ENCODE measurements at places on chromosomes 3 and 15. TPM values are rescaled to one million over a fixed set of nuclear protein-coding genes. Genes with fewer than 3 reads are reported as not detected.

AVEN gene
- total RNA-seq = 33.7 TPM

PLA2G4E gene
- total RNA-seq = not detected

C2CD4B gene
- total RNA-seq = not detected

C3orf85 gene
- total RNA-seq = not detected
